ENCODE measurements at places on chromosomes 13 and 19.

DNA sequence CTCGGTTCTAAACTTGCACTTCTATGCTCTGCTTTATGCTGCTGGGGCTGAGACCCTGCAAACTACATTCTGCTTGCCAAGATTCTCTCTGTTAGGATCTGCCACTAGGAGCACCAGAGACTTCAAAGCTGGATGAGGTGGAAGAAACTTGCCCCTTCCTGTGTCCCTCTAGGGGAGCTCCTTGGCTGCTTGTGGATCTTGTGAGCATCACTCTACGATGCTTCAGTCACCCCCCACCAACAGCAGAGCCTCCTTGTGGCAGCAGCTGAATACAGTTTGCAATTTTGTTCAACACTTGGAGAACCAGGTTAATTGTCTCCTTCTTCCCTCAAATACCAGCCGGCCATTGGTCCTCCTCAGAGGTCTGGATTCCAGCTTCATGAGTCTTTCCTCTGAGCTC lies 310.6 kb downstream of the FGF14 start:
- peak; percentile 66 for DNase-seq

- no peak for DNase-seq
Observed at GRCh38 chr13:28659621-28659970, 666 bp downstream of the POMP start.

- DNase-seq, result no peak
Observed at GRCh38 chr13:83136660-83137059, 745.6 kb downstream of the SLITRK1 start.

DNA sequence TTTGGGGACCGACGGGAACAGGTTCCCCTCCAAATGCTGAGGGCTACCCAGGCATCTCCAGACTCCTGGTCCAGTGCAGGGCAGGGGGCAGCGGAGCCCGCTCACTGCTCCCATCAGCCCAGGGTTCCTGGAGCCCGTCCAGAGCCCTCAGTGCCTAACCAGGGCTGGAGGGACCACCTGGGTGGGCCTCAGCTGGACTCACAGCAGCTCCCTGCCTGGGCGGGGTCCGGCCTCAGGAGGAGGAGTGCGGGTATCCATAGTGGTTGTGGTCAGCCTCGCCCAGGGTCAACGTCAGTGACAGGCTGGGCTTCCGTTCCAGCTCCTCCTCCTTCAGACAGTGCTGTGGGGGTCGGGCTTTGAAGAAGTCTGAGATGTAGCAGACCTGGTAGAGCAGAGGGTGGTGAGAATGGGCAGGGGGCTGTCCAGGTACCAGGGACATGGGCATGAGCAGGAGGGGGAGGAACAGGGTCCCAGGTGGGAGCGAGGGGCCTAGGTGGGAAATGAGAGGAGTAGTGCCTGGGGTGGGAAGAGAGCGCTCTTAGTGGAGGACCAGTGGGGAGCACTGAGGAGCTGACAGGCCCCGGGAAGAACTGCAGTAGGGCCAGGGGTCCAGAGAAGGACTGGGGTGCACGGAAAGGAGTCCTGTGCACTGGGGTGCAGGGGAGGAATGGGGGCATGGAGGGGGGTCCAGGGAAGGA lies 9.9 kb downstream of the PLPP2 start:
- no peak for DNase-seq

DNA sequence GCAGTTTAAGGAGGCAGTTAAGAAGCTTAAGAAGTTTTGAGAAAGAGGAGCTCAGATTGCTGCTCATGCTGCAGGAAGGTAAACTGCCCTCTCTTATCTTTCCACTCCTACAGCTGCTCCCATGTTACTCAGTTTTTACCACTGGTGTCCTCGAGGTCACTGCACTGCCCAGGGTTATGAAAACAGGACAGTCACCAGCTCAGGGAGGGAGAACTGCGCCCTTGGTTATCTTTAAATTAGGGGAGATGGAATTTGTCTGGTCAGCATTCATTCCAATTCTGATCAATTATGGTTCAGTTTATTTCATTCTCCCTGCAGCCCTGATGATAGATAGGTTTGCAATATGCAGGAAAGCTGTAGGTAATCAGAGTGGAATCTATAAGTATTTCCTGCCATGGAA lies 10.8 kb upstream of the SLC46A3 start:
- no peak for DNase-seq

DNA sequence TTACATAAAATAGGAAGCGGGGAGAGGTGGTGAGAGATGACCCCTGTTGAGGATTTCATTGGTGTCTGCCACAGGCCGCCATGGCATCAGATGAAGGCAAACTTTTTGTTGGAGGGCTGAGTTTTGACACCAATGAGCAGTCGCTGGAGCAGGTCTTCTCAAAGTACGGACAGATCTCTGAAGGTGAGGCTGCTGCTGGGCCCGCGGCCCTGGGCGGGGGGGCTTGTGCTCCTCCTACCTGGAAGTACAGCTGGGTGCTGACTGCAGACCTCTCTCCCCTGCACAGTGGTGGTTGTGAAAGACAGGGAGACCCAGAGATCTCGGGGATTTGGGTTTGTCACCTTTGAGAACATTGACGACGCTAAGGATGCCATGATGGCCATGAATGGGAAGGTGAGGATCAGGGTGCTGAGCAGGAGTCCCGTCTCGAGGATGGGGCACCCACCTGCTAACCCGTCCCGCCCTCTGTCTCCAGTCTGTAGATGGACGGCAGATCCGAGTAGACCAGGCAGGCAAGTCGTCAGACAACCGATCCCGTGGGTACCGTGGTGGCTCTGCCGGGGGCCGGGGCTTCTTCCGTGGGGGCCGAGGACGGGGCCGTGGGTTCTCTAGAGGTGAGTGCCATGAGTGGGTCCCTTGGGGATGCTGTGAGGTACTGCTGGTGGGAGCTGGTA lies 1.9 kb downstream of the CIRBP start:
- DNase-seq, result no peak

- DNase-seq, result peak; percentile 76
Observed at GRCh38 chr19:41997121-41997850, 3.3 kb upstream of the ATP1A3 start.

- no peak for DNase-seq
Observed at GRCh38 chr19:2254064-2254872, 1.9 kb downstream of the JSRP1 start.

- DNase-seq, result no peak
Observed at GRCh38 chr13:23777575-23777870, 111.7 kb downstream of the MIPEP start.

DNA sequence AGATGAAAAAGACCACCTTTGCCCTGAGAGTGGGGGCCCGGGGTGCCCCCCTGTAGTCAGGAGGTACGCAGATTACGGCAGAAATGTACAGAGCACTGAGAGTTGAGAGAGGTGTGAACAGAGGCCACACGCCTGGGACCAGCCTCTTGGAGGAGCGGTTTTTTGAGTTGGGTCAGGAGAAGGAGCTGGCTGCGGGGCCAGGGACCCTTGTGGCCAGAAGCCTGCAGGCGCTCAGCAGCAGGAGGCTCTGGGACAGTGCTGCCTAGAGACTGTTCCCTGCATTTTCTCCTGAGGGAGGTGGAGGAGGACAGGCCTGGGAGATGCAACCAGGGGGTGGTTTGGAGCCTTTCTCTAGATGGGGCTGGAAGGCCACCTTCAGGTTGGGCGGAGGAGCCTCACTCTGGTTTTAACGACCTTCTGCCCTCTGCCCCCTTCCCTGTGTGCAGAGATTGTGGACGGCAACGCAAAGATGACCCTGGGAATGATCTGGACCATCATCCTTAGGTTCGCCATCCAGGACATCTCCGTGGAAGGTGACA lies 39.7 kb downstream of the CAPN12 start:
- DNase-seq, result no peak

GRCh38 chr19:6806488-6806887 lies 34.0 kb downstream of the VAV1 start:
- no peak for DNase-seq

- no peak for DNase-seq
Observed at GRCh38 chr13:101026736-101027398, 352.3 kb upstream of the TMTC4 start.

- no peak for DNase-seq
Observed at GRCh38 chr13:95579303-95579702, 26.8 kb downstream of the CLDN10 start.

DNA sequence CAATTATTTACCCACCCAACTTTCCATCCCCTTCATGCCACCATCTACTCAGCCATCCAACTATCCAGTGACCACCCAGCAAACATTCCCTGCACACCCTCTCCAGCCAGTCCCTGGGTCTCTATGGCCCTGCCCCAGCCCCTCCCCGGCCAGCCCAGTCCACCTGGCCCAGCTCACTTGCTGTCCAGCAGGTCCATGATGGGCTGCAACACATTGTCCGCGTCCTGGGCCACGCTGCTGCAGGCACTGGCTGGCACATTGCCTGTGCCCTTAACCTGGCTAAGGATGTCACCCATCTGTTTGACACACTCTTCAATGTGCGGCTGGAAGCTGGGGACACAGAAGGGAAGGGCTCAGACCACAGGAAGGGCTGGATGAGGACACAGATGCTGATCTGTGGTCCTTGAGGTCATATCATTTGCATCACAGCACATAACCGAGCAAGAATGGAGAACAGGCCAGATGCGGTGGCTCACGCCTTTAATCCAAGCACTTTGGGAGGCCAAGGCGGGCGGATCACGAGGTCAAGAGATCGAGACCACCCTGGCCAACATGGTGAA lies 61.6 kb downstream of the UNC13A start:
- DNase-seq, result no peak

GRCh38 chr19:29840066-29840950 lies 28.5 kb downstream of the CCNE1 start:
- DNase-seq, result no peak

GRCh38 chr19:1862068-1862423 lies 1.3 kb downstream of the KLF16 start:
- DNase-seq, result no peak

DNA sequence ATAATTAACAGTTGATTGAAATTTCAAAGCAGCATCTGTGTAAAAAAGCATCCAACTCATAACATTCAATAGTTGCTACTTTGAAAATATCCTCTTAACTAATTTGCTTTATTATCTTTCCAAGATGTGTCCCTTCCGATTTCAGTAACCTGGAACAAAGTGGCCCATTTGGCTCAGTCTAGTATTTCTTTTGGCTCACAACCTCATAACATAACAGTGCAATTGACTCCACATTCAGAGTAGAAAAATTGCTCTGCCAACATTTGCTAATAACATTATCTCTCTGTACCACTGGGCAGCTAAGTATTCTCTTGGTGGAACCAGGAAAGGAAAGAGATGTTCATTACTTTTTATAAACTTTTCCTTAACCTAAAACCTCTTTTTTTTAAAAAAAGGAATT lies 571.1 kb upstream of the ARGLU1 start:
- DNase-seq, result no peak

- peak; percentile 62 for DNase-seq
Observed at GRCh38 chr19:42093926-42094325, 18.0 kb downstream of the ZNF574 start.

DNA sequence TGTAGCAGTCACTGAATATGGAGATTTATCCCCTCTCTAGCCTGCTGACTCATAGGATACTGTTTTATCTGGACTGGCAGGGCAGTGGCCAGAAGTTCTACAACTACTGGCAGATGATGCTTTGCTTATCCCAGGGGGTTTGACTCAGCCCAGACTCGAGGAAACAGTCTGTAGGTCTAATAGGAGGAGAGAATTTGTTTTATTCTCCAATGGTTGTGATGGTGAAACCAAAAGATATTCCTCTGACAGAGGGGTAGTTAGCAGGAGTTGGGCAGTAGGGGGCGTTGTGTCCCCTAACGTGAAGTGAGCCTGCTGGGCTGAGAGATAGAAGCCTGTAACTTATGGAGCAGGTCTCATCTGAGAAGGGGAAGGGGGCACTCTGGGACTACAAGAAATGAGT lies 74.9 kb downstream of the WTIP start:
- peak; percentile 56 for DNase-seq

- no peak for DNase-seq
Observed at GRCh38 chr13:26920614-26921355, 160.2 kb upstream of the GPR12 start.

DNA sequence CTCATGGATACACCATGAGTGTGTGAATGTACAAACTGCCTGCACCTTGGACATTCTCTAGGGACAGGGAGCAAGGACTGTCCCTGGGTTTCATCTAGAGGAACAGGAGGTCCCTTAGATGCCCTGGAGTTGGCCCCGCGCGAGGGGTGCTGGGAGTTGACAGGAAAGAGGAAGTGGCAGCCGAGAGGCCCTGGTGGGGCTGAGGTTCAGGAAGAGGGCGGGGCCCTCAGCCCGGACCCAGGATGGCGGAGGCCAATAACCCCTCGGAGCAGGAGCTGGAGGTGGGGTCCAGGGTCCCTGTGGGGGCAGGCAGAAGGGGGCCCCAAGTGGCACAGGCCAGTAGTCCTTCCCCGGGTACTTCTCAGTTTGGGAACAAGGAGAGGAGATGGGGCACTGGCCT lies 6.9 kb downstream of the PKN1 start:
- no peak for DNase-seq

GRCh38 chr13:97341135-97341534 lies 92.8 kb upstream of the RAP2A start:
- DNase-seq, result no peak

- DNase-seq, result no peak
Observed at GRCh38 chr13:20682061-20682460, 21.4 kb upstream of the IL17D start.

GRCh38 chr13:19650742-19651141 lies 17.3 kb downstream of the MPHOSPH8 start:
- DNase-seq, result no peak

- DNase-seq, result peak; percentile 63
Observed at GRCh38 chr19:18109733-18110608, 12.4 kb downstream of the MAST3 start.

DNA sequence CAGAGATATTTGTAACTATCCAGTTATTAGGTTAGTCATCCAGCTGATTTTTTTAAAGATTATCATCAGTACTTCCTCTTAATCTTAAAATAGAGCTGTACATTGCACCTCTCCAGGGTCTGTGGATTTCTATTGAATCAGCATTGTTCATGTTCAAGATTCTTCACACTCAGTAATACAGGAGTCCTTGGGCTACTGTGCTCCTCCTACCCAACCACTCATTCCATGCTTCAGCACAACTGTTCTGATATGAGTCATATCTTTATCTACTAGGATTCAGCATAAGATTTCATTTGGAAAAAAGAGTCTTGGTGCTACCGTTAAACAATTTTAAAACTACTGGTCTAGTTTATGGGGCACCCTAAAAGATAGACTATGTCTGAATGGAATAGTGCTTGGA lies 357.8 kb downstream of the DCT start:
- no peak for DNase-seq

DNA sequence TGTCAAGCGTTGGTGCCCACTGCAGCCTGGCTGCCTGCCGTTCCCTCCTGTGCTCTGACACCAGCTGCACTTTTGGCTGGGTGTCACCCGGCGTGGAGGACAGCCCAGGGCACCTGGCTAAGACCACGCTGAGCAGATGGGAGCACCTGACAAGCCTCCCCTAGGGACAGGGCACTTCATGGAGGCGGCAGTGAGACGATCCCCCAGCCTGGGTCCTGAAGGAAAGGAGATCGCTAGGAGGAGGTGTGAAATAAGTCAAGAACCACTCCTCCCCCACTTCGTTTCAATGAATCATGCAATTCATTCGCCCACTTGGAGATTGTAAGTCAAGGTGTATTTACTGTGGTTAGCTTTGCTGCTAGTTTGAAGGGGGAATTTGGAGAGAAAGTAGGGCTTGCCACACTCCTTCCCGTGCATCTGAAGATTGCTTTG lies 38.8 kb downstream of the VSTM2B start:
- no peak for DNase-seq

GRCh38 chr19:48738557-48739403 lies 1.6 kb downstream of the RASIP1 start:
- DNase-seq, result peak; percentile 98

- DNase-seq, result no peak
Observed at GRCh38 chr13:109415057-109415456, 371.3 kb downstream of the IRS2 start.

All from WERI-Rb-1 (cell line).